ENCODE measurements at places on chromosomes 5 and 9.

DNA sequence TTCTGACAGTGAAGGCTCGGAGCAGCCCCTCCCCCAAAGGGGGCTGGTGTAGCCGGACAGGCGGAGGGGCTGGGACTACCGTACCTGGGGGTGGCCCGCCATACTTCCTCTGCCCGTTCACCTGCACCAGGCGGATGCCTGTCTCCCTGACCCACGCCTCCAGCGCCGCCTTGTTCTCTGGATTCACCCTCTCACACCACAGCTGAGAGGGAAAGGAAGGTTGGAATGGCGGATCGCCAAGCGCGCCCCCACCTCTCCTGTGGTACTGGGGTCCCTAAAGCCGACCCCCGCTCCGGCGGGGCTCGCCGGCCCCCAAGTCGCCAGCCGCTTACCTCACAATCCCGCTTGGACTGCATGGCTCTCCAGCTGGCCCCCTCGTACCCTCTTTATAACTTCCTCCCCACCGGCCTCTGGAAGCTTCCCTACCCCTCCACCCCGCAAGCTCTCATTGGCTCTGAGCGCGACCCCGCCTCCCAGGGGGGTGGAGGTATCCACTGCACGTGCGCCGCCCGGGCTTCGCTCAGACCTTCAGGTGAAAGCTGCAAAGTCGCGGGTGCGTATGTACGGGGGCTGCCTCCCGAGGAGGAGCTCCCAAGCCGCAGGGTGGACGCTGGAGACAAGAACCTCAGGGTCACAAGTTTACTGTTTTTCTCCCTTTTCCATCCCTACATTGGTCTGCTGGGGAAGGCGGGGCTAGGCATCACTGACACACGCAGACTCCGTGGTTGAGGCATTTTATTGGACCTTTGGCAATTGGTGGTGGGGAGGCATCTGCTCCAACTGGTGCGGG is at the start of gene DND1:
Gene DND1, minus strand, starts transcription at position 390 of the 790 bp plus-strand sequence. Its CDS starts 34 bp downstream, at position 356.
- no peak for DNase-seq

DNA sequence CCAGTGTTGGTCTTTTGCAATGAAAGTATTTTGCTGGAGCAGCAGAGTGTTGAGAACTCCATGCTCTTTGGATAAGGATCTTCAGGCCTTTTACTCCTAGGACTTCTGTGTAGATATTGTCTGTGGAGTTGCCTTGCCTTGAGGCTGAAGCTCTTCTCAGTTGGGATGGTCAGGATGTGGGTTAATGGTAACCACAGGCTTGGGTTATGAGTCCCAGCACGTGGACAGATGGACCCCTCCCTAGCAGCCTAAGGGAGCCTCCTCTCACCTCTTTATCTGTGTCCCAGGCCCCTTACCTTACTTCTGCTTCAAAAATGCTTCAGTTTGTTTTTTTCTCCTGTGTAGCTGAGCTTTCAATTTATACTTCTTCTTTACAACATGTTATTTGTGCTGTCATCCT is 109.9 kb downstream of the MEGF10 start:
- no peak for DNase-seq

GRCh38 chr5:50564079-50564478 is 102.4 kb upstream of the PARP8 start:
- no peak for DNase-seq

- no peak for DNase-seq
Observed at GRCh38 chr9:93814077-93814956, 140.8 kb downstream of the BARX1 start.

DNA sequence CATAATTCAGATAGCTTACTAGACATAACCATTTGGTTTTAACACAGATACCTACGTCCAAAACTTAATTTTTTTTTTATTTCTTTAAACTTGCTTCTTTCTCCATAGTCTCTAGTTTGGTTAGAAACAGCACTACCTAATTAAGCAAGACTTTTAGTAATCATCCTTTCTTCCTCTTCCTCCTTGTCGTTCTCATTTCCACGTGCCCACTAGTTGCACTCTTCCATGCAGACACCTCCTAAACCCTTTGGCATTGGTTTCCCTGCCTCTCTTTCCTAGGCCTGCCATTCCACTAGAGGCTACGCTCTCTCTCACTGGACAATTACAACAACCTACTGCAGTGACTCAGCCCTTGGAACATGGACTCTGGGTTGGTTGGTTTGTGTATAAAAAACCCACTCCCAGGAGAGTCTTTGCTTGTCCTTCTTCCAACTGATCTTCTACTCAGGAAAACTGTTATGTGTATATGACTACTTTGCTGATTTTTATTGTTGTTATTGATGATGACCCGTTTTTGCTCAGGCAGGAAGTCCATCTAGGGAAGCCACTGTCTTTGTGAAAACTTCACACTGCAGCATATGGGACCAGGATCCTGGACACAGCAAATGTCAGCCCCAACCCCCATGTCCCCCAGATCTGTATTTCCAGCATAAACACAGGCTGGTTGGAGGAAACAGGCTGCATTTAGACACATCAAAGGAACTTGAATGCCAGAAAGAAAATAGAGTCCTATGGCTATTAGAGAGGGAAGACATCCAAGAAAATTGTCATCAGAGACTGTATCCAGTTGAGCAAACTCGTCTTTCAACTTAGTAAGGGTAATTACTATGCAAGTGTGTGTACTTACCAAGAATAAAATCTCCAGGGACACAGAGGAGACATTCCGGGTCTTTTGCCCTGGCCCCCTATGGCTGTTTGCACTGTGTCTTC is 503.2 kb downstream of the GADD45G start:
- DNase-seq = no peak

GRCh38 chr5:1341863-1342262 is 3.0 kb downstream of the CLPTM1L start:
- no peak for DNase-seq

- DNase-seq = no peak
Observed at GRCh38 chr5:129245489-129245888, 150.9 kb downstream of the ISOC1 start.

DNA sequence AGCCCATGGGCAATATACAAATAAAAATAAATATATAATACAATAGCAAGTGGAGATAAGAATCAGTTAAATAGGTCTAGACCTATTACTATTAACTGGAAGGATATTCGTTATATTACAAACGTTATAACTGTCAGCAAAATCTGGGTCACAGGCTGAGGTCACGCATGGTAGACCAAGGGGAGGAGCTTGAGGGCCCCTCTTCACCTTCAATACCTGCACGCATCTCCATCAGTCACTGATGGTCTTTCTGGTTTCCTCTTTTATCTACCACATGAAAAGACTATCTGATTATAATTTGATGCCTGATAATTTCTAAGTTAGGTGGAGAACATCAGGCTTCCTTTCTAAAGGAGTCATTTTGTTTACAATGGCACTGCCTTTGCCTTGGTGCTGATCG is 43.2 kb downstream of the MAT2B start:
- no peak for DNase-seq
